ENCODE measurements at places on chromosomes 1 and 21.

GRCh38 chr1:190116921-190117320 is 360.7 kb downstream of the BRINP3 start:
- no peaks in the 10 kb centered on the region for H3K27me3 ChIP-seq
- H3K27ac ChIP-seq = no peak overlapping the region
- no peak for DNase-seq
- no peak overlapping the region for H3K4me3 ChIP-seq

GRCh38 chr1:212557739-212558692 is 50.5 kb upstream of the ATF3 start:
- H3K4me1 ChIP-seq = peaks cover 11% of the 10 kb centered on the region
- H3K4me3 ChIP-seq = peak overlapping the region; percentile 71
- peaks cover 4% of the 10 kb centered on the region for H3K36me3 ChIP-seq
- DNase-seq = no peak
- no peak overlapping the region for H3K27ac ChIP-seq

DNA sequence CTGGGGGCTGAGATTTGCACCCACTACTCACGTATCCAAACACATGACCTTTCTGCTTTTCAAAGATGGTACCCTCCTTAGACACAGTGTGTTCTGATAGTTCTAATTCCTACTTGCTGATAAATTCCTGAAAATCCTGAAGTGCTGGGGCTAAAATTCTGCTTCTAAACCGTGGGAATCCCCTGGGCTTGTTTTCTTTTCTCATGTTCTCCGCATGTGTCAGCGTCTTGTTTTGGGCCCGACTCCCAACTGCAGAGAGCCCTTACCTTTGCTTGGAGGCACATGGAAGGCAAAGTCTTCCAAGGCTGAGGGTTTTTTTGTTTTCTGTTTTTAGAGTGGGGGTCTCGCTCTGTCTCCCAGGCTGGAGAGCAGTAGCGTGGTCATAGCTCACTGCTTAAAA is 27.2 kb downstream of the PSMG1 start:
- no peaks in the 10 kb centered on the region for H3K27me3 ChIP-seq
- H3K4me3 ChIP-seq = no peak overlapping the region
- no peaks in the 10 kb centered on the region for H3K4me1 ChIP-seq
- no peaks in the 10 kb centered on the region for H3K36me3 ChIP-seq
- no peak for DNase-seq
- no peak overlapping the region for H3K27ac ChIP-seq

GRCh38 chr1:75986478-75986877 is 54.3 kb upstream of the ASB17 start:
- no peak overlapping the region for H3K4me3 ChIP-seq
- peaks cover 6% of the 10 kb centered on the region for H3K36me3 ChIP-seq
- no peak overlapping the region for H3K27ac ChIP-seq
- no peaks in the 10 kb centered on the region for H3K4me1 ChIP-seq

- peaks cover 44% of the 10 kb centered on the region for H3K27me3 ChIP-seq
- no peak for DNase-seq
- H3K4me3 ChIP-seq = no peak overlapping the region
- no peak overlapping the region for H3K27ac ChIP-seq
- H3K4me1 ChIP-seq = peaks cover 16% of the 10 kb centered on the region
Observed at GRCh38 chr1:33379631-33380354, 51.1 kb downstream of the PHC2 start.

DNA sequence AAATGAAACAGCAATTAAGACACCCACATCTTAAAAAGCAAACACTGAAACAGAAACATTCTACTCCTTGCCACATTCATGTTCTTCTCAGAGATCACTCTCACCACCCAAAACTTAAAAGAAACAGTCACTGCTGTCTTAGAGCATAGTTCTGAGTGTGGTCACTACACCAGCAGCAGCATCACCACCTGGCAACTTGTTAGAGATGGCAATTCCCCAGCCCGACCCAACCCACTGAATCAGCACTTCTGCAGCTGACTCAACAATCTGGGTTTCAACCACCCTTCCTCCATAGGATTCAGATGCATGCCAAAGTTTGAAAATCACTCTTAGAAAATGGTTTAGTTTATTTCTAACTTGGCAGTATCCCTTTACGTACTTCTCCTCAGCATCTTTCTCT is 126.1 kb downstream of the CDC42BPA start:
- H3K4me1 ChIP-seq = peaks cover 10% of the 10 kb centered on the region
- peaks cover 25% of the 10 kb centered on the region for H3K27me3 ChIP-seq
- H3K36me3 ChIP-seq = no peaks in the 10 kb centered on the region
- no peak overlapping the region for H3K4me3 ChIP-seq
- H3K27ac ChIP-seq = no peak overlapping the region
- peak; percentile 46 for DNase-seq

Data from activated T-cell treated with anti-CD3 and anti-CD28 coated beads, Interleukin-2, amount 50 U/mL, for 72 hours (primary cell).